Epithelial cell of proximal tubule (primary cell): ENCODE measurements at places on chromosomes 3 and 15.

DNA sequence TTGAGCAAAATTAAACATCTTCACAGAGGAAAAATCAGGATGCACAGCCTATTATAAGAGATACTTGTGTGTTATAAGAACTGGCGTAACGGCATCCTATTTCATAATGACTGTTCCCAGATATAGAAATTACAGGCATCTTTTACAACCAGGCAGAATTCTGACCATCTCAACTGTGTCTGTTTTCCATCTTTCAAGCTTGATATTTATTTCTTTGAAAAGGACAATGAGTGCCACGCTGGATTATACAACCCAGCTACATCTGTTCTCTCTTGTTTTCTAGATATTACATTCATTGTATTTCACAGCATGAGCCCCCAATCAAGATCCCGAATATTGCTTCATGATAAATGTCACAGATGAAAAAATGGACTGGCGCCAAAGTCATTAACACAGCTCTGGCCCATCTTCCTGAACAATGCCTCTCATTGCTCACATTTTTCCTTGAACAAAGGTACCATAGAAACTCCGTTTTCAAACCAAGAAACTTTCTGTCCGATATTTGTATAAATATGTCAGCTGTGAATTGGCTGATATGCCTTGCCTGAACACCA is 420.6 kb downstream of the TBL1XR1 start:
- no peak for DNase-seq

- no peak for DNase-seq
These were observed 58.4 kb downstream of the TBC1D2B start for GRCh38 chr15:78018946-78019644.

- DNase-seq: no peak
These were observed 8.4 kb downstream of the ARMC8 start for GRCh38 chr3:138195481-138195880.

- DNase-seq: no peak
These were observed 26.9 kb upstream of the ATOSA start for GRCh38 chr15:52706091-52706490.

- no peak for DNase-seq
These were observed 179.4 kb downstream of the CDIN1 start for GRCh38 chr15:36758800-36759199.

GRCh38 chr3:44510000-44510368 is 32.5 kb upstream of the ZNF445 start:
- no peak for DNase-seq

GRCh38 chr15:25829073-25829472 is 34.1 kb downstream of the ATP10A start:
- no peak for DNase-seq

- no peak for DNase-seq
These were observed 160.5 kb upstream of the CHRNA7 start for GRCh38 chr15:31869686-31870307.

DNA sequence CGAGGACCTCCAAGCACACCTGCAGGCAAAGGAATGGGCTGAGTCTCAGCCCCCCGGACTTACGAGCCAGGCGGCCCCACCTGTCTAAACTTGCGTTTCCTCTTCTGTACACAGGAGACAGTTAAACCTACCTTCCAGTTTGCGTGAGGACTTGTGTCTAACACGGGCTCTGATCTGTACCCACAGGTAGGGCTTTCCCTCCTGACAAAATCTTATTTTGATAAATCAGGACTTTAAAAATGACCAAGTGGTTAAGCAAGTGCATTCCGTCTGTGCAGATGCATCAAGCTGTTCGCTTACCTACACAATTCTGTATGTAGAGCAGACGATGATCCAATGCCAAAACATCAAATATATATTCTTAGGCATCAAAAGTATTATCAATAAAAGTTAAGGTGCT is 238.0 kb downstream of the XXYLT1 start:
- DNase-seq: no peak

GRCh38 chr3:129003578-129004112 is 2.5 kb downstream of the EFCC1 start:
- no peak for DNase-seq

DNA sequence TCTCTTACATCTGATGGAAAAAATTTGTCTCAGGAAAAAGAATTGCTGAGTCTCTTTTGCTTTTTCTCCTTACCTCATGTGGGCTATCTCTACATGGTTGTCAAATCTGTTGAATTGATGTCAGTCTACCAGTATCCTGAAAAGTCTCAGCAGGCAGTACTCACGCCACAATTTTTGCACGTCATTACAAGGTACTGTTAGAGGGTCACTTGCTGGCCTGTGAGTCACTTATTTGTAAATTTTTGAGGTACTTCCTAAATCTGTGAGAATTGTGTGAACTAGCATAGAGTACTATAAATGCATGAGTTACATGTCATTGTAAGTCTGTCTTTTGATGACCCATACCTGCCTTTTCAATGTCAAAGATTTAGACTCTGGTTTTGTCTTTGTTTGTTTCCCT is 15.9 kb downstream of the HPS3 start:
- no peak for DNase-seq

DNA sequence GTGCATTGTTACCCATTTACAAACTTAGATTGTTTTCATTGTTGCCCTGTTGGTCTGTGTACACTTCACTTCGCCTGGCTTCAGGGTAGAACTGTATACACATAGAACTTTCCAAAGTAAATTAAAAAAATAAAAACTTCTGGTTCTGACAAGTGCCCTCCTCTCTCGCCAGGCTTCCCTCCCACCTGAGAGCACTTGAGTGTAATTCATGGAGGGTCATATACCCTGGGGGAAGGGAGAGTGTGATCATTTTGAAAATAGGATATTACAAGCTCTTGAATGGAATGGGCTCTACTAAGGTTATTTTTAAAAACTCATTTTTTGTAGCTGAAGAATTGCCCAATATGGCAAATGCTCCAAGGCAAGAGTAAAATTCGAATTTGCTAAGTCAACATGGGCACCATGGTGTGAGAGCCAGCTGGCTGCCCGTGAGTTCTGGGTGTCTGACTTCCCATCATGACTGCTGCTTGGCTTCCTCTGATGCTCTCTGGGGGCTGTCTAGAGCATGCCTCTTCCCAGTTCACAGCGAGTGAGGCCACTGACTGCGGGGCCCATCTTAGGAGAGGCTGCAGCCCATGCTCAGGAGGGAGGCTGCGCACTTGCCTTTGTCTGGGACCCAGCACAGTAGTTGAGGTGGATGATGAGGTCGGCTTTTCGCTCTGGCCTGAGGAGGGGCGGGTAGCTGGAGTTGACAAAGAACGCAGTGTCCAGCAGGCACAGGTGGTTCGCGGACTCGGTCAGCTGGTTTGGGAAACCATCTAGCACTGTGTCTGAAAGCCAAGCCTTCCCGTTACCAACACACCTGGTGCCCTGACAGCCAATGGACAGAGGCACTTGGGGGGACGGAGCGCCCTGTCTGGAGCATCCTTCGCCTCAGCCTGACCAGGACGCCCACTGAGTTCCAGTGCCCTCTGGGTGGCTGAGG is 13.1 kb upstream of the EHD4 start:
- DNase-seq: no peak

GRCh38 chr3:108218811-108219210 is 3.4 kb downstream of the IFT57 start:
- no peak for DNase-seq

- DNase-seq: no peak
These were observed 34.8 kb downstream of the DNAJB8 start for GRCh38 chr3:128431803-128432300.

- DNase-seq: no peak
These were observed 195.7 kb upstream of the ATP11B start for GRCh38 chr3:182597621-182598041.

GRCh38 chr3:57816471-57817095 is 60.5 kb downstream of the SLMAP start:
- DNase-seq: no peak

GRCh38 chr3:141000686-141001085 is 50.5 kb upstream of the SPSB4 start:
- no peak for DNase-seq

DNA sequence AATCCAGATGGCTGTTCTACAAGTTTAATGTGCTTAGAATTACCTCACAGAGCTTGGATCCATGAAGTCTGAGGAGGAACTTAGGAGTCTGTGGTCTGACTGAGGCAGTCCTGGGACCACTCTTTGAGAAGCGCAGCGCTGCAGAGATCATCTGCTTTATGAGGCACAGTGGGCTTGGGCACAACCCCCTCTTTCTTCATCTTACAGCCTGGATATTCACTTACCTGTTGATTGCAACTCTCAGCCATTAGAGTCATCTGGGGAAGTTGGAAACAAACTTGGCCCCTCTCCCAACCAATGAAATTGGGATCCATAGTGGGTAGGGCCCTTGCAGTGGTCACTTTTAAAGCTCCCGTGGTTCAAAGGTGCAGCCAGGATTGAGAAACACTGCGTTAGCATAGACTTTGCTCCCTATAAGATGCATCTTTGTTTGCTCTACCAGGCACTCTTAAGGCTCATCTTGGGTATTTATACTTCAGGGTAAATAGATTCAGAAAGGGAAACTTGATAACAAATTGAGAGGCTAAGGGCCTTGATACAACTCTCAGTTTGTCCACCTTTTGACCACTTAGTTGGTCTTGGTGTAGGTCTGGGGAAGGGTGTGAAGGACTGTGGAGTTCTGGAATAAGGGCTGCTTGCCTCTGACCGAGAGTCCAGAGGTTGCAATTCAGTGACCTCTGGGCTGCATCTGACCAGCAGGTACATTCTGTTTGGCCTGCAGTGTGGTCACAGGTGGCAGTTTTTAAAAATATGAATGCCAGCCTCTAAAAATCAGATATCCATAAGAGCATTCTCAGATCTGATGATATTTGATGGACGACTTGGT is 22.8 kb downstream of the FEM1B start:
- DNase-seq: no peak

DNA sequence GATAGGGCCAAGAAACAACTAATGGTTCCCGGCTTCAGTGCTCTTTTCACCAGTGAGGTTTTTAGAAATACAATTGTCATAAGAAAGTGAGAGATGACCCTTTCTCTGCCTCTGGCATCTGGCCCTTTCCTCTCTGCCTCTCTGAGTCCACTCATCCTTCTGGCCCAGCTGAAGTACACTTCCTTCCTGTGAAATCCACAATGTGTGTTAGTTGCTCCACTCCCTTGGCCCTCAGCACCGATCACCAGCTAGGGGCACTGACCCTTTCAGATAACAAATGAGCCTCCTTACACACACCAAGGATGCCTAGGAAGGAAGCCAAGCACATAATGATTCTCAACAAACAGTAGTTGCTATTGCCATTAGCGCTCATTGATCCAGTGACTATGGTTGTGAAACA is 2.9 kb upstream of the CAV3 start:
- DNase-seq: no peak

DNA sequence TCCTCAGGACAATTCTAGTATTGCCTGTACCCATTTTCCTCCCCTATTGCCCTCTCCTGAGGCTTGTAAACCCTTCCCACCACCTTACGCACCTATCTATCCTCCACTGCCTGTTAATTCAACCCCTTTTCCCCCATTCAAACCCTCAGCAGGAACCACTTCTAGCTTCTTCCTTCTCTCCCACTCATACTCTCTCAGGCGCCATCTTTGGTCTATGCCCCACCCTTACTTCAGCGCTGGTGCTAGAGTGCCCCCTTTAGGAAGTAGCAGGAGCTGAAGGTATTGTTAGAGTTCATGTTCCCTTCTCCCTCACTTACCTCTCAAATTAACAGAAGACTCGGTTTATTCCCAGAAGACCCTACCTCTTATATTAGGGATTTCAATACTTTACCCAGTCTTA is 121.8 kb upstream of the NLGN1 start:
- DNase-seq: no peak

GRCh38 chr3:32450992-32451659 is 51.5 kb downstream of the CMTM6 start:
- no peak for DNase-seq

- no peak for DNase-seq
These were observed 8.4 kb downstream of the CDAN1 start for GRCh38 chr15:42728560-42728959.

DNA sequence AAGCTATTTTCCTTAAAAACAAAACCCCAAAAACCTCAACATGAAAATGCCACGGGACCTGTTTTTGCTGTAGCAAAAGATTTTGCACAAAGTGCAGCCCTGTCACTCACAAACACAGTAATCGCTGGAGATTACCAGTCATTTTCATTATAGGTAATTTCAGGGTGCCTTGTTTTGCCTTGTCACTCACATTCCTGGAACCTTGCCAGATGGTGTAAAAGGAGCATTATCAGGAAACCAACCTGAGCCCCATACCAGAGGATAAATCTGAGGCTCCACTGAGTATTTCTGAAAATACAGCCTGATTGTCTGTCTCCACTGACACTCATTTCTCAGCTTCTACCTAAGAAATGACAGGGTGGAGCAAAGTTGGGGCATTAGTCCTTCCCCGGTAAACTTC is 791.3 kb upstream of the LMCD1 start:
- no peak for DNase-seq

DNA sequence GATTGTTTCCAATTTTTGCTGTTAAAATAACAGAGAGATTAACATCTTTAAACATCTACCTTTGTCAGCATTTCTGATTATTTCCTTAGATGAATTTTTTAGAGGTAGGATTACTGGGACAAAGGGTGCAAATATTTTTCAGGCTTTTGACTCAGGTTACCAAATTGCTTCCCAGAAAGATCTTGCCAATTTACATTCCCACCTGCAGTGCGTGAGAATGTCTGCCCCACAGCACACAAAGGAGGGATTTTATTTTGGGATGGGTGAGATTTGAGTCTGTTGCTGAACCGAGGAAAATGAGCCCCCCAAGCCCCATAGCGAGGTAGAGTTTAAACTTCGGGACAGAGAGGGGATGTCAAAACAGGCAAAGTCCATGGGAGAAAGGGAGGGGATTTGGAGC is 25.9 kb upstream of the RNU6-1 start:
- no peak for DNase-seq

- no peak for DNase-seq
These were observed 2.5 kb downstream of the OSBPL10 start for GRCh38 chr3:31978553-31978952.

GRCh38 chr15:22863356-22863755 is 24.9 kb downstream of the NIPA2 start:
- DNase-seq: no peak

- no peak for DNase-seq
These were observed 43.1 kb downstream of the FGF7 start for GRCh38 chr15:49466119-49466518.

DNA sequence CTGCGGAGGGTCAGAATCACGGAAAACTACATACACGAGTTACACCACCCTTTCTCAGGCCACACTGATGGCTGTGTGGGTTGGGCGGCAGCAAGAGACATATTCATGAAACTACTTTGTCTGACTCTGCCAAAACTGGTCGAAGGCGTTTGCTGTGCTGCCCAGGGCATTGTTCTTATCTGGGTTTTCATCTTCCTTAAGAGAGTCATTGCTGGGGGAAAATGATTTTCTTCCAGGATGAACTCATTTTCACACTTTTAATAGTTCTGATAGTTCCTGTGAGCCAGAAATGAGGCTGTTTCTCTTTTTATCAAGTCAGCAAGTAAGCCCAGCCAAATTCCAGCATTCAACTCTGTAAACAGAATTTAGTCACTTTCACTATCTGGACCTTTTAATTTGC is 47.6 kb downstream of the TRIM71 start:
- no peak for DNase-seq

GRCh38 chr3:12822725-12823373 is 18.5 kb downstream of the RPL32 start:
- DNase-seq: no peak
